ENCODE measurements at places on chromosomes 5 and 9.

DNA sequence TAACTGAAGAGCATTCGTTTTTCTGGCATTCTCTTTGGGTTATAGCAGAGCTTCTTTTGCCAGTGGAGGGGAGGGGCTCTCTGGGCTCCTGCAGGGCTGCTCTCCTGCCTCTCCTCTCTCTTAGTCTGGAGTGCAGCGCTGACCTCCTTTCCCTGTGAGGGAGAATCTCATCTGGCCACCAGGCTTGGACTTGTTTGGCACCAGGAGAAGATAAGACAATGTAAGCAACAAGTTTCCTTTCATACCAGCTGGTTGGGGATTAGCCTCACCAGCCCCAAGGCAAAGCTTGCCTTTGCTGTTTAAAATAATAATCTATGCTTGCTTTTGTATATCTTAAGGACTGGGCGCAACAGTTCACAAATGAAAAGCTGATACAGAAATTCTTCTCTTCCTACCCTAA, 196.4 kb downstream of the TLE4 start:
- DNase-seq, result peak; percentile 56

DNA sequence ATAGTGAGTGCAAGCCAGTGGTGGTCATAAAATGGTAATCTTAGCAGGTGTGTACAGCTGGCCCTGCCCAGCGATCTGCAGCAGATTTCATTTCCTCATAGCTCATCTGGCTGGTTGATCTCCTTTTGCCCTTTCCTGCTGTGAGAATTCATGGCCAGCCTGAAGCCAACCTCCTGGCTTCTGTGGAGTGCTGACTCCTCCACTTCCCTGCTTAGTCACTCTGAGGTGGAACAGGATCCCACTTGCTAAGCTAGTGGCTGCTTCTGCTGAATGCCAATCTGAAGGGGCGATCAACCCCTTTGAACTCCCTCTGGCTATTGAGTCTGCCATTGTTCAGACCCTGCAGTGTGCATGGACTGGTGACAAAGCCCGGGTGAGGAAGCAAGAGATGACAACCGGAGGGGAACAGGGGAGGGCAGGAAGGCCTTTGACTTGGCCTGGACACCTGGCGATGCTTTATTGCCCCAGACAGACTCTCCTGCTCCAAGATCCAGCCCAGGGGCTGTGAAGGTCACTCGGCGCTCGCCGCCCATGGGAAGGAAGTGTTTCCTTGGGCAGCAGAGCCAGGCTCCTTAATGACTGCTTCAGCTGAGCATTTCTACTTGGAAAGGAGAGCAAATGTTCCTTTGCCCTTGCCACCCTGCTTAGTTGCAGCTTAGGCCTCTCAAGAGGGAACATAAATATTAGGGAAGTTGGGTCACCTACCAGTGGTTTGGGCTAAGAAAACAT, 341.1 kb downstream of the ZSWIM6 start:
- peak; percentile 82 for DNase-seq

GRCh38 chr5:178056935-178057334, 56.4 kb upstream of the N4BP3 start:
- no peak for DNase-seq

- DNase-seq, result no peak
Measured at GRCh38 chr5:124782262-124782661, 35.8 kb upstream of the ZNF608 start.

- DNase-seq, result no peak
Measured at GRCh38 chr5:66629446-66629845, 33.3 kb downstream of the MAST4 start.
